Mammary epithelial cell (primary cell): ENCODE measurements at places on chromosomes 12 and 14. TPM values are rescaled to one million over a fixed set of nuclear protein-coding genes. Genes with fewer than 3 reads are reported as not detected.

Gene SYNDIG1L
- not detected for polyA plus RNA-seq

GRCh38 chr12:53810950-53811349 is 59.2 kb upstream of the CISTR start:
- no peak for DNase-seq

Gene CIT
- polyA plus RNA-seq: 12.3 TPM

GRCh38 chr12:68958322-68958721 is 25.4 kb upstream of the CPM start:
- no peak for DNase-seq

Gene HOXC4
- polyA plus RNA-seq: 2.4 TPM

GRCh38 chr12:119989731-119990381 is 820 bp downstream of the BICDL1 start:
- DNase-seq: peak; percentile 69

Gene TAC3
- polyA plus RNA-seq: not detected

DNA sequence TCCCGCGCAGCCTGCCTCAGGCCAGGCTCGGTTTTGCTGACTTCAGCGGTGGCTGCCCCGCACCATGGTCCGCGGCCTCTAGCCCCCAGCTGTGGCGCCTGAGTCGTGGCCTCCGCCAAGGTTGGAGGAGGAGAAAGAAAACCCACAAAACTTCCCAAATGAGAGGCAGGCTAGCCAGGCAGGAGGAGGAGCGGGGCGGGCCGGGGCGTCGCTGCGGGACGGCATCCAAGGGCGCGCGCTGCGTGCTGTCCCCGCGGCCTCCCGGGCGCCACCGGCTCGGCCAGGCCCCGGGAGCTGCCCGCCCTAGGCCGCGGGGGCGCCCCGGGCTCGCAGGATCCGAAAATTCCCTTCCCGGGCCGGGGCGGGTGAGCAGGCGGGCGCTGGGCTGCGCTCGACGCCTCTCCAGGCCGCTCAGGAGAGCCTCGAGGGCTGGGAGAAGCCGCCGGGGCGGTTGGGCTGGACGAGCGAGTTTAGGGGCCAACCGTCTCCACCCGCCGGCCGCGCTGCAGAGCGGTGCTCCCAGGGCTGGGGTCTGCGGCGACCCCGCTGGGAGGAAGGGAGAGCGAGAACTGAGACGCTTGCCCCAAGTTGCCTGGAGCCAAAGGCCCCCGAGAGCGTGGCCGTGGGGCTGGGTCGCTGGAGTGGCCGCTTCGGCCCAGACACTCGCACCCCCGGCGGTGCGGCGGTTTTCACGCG is at the start of gene EFS:
Gene EFS (minus strand): TSS at position 137 of the 696 bp plus-strand sequence. CDS start 147 bp downstream, outside the sequence.
- DNase-seq: no peak

- DNase-seq: no peak
Measured at GRCh38 chr12:54631988-54632728, 2.5 kb downstream of the LACRT start.

Gene C3AR1
- polyA plus RNA-seq: 0.25 TPM

- DNase-seq: no peak
Measured at GRCh38 chr14:90402016-90402415, 5.2 kb downstream of the CALM1 start.

Gene RFX4
- not detected for polyA plus RNA-seq

Gene SYT10
- not detected for polyA plus RNA-seq

- DNase-seq: no peak
Measured at GRCh38 chr12:17358835-17359234, 731.2 kb downstream of the RERGL start.

Gene CIDEB
- polyA plus RNA-seq: 3.3 TPM

DNA sequence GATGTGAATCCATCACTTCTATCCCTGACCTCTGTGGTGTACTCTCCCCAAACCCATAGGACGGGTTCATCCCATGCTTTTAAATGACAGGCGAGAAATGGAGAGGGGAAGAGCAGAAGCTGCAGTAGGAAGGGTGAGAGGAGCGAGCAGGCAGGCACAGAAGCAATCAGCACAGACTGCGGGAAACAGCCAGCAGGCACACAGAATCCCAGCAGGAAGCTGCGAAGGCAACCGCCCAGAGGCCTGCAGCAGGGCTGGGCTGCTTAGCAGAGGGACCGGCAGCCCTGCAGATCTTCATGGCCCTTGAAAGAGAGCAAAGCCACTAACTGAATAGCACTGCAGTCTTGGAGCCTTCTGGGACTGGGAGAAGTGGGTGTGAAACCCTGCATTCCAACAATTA is 287.0 kb upstream of the FKBP4 start:
- DNase-seq: no peak

GRCh38 chr12:62401631-62402030 is 65.0 kb upstream of the MON2 start:
- DNase-seq: no peak

Gene RERG
- polyA plus RNA-seq: not detected

Gene KRT80
- 1.2 TPM for polyA plus RNA-seq

Gene ZC3H14
- 79.0 TPM for polyA plus RNA-seq

DNA sequence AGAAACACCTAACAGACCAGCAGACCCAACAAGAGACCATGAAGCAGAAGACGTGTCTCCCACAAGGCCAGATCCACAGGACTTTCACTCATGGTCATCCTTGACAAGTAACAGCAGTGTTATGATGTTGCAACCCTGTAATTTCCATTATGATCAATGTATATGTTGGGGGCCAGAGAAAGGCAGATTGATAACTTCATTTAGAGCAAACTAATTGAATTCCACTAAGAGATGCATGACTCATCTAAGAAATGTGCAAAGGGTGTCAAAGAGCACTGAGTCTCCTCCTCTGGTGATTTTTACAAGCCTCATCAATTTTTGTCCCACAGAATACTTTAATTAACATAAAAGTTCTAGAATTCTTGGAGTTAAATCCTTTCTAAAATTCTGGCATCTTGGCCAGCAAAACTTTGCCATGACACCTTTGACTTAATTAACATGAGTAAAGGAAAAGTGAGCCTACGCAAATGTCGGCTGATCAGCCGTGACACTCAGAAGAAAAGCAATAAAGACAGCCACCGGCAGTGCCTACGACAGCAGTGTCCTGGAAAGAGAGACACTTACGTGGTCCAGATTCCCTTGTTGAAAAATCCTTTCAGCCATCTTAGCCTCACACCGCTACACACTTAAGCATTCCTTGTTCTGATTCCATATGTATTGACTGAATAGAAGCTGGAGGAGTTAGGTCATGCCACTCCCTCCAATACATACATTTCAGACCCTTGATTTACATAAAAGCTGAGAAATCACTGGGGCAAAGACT is 370.2 kb upstream of the CCDC196 start:
- no peak for DNase-seq

Gene IRAK3
- polyA plus RNA-seq: 0.10 TPM

Gene FSCB
- polyA plus RNA-seq: not detected

GRCh38 chr12:43893670-43894069 is 57.8 kb downstream of the TMEM117 start:
- peak; percentile 57 for DNase-seq

- DNase-seq: no peak
Measured at GRCh38 chr14:51386983-51387735, 147.1 kb downstream of the TMX1 start.

DNA sequence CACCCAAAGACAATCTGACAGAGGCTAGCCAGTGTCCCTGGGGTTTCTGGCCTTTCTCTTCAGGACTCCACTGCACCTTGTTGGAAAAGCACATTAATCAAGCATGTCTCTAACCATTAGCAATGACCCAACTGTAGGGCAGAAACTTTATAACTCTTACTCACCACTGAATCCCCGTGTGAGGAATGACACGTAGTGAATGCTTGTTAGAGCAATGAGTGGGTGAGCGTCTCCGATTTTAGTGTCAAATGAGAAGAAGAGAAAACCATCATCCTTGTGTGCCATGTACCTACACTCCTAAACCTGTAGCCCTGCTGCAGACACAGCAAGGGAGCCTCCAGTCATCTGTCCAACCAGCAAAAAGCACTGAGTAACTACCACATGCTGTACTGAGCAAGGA is 56.5 kb upstream of the GPR68 start:
- DNase-seq: peak; percentile 25

DNA sequence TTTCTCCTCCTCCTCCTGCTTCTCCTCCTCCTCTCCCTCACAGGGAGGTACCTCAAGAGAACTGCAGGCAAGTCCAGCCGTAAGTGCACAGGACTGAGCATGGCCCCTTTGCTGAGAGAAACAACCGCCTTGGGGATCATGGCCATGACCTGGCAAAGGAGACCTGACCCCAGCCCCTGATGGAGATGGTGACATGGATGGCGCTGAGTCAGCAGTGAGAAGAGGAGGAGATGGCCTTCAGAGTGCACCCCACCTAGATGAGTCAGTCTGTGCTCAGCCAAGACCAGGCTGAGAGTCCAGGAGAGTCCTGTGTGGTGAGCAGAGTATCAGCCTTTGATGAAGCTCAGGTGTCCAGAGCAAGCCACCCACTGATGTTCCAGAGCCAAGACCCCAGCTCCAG is 36.4 kb downstream of the MEG3 start:
- DNase-seq: peak; percentile 17

GRCh38 chr14:59032826-59033225 is 155.6 kb upstream of the DAAM1 start:
- no peak for DNase-seq

- DNase-seq: peak; percentile 39
Measured at GRCh38 chr12:107917912-107918800, 143.7 kb downstream of the ASCL4 start.

DNA sequence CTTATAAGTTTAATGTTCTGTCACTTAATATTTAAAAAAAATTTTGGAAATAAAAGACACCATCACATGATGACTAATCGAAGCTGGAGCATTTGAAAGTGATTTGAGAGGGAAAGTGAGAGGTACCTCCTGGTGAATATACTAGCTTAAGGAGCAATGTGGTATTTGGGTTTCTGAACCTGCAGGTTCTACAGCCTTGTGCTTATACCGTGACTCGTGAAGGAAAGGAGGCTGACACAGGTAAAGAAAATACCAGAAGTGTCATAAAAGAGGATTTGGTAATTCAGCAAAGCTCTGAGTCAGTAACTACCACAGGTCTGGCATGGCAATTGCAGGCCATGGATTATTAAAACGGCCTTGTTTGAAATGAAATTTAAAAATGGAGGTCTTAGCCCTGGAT is 151.0 kb downstream of the SLC38A4 start:
- peak; percentile 92 for DNase-seq

DNA sequence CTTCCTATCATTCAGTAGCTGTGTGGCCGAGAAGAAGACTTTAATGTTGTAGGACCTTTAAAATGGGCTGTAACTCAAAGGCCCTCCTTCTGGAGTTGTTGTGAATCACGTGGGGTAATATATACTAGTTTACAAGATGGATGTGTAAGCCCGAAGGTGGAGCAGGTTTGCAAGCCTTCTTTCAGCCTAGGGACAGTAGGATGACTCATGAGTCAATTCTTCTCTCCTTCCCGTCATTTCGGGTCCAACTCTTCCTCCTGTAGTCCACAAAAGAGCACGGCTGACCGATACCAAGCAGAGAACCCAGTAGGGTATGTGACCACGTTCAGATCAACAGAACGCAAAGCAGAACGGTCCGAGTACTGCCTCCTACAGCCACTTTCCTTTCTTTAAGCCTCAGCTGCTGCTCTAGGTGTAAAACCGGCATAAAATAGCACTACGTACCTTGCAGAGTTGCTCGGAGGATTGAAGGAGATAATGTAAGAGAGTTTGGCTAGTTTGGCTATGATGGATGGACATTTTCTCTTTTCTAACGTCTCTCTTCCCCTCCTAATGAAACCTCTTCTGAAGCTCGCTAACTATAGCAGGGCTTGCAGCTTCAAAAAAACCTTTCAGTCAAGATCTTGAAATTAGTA is 1.3 kb upstream of the RASSF3 start:
- peak; percentile 84 for DNase-seq

- DNase-seq: no peak
Measured at GRCh38 chr12:120825337-120825736, 78.8 kb downstream of the SPPL3 start.

Gene MANSC4
- 0.28 TPM for polyA plus RNA-seq

- DNase-seq: no peak
Measured at GRCh38 chr12:64029013-64029857, 184.7 kb downstream of the SRGAP1 start.

DNA sequence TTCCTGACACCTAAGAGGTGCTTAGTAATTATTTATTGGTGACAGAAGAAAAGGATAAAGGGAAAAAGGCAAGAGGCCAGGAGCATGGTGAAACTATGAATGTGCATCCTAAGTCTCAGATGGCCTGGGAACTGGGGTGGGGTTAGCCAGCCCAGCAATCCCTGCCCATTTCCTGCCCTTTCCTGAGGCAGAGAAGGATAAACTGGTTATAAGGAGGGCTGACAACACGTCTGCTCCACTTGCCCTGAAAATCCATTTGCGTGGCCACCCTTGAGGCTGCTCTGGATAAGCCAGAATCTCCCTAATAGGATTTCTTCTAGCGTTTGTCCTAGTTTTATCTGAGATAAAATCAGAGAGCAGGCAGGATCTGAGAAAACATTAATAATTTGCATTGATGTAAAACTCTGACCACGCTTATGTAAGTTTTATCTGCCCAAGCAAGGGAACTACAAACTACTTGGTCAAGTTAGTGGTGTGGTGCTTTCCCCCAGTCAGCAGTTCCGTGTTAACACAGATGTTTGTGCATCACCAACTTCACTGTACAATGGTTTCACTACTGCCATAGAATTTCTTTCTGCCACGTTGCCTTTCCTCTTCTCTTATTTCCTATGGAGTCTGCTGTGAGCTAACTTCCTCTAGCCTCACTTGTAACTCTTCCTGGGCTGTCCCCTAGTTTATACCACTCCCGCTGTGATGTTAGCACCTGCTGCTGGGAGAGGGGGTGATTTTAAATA is 392.7 kb downstream of the RPS29 start:
- DNase-seq: no peak

Gene RNASE7
- polyA plus RNA-seq: 30.9 TPM

DNA sequence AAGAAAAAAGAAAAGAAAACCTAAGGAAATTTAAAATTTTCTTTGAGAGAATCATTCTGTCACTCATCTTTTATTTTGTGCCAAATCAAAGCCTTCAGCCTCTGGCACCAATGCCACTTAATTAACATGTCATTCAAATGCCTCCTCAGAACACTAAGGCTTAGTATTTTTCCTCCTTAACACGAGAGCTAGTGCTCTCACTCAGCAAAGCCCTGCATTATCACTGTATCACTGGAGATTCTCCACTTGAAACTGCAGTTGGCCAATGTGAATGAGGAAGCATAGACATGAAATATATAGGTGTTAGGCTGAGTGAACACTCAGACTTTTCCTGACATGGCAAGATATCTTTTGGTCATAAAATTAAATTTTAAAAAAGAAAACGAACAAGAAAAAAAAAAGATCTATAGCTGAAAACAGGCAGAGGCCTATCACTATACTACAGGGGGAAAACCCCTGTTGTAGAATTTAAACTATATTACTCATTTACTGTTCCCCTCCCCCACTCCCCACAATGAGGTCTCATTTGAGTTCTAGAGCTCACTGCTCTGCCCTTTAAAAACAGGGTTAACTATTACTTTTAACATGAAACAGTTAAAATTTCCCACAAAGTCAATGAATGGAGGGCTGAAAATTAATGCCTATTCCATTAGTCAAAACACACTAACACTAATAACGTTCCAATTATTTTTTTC is 5.1 kb downstream of the MBIP start:
- DNase-seq: peak; percentile 13

GRCh38 chr14:93533437-93533836 is 102.7 kb downstream of the UNC79 start:
- DNase-seq: peak; percentile 99

GRCh38 chr14:24694680-24695079 is 60.7 kb upstream of the GZMB start:
- DNase-seq: no peak
